CD4-positive, CD25-positive, alpha-beta regulatory T cell (primary cell): ENCODE measurements at places on chromosomes 16 and 17.
A peak's percentile ranks its signal among the peaks of the same experiment; 100 is the strongest.

DNA sequence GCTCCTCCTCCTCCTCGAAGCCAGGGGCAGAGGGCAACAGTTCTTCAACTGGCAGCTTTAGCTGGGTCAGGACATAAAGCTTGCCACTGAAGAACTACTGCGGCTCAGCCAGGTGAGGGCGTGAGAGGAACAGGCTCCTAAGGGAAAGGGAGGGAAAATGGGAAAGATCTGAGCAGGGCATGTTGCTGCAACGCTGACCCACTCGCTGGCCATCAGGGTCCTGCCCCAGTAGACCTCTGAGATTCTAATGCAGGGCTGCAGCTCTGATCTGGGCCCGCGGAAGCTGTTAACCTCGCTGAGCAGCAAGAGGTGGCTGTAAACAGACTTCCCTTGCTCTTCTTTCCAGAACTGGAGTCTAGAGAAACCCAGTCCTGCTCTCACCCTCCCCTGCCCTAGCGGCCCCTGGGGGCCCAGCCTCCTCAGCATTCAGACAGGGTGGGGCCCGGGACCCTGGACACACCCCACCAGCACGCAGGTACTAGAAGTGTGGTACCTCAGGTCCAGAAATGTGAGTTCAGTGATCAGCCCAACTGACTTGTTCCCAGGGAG is 3.8 kb upstream of the TLCD2 start:
- no peak for DNase-seq

GRCh38 chr16:67449739-67450138 is 18.8 kb downstream of the HSD11B2 start:
- DNase-seq: no peak

GRCh38 chr17:48499248-48499647 is 31.6 kb downstream of the HOXB1 start:
- DNase-seq: no peak

GRCh38 chr17:77933777-77934398 is 24.6 kb upstream of the TNRC6C start:
- DNase-seq: no peak

- DNase-seq: no peak
Observed at GRCh38 chr16:67881621-67882161, 3.0 kb upstream of the NRN1L start.

GRCh38 chr16:76164970-76165558 is 112.1 kb upstream of the CNTNAP4 start:
- no peak for DNase-seq

GRCh38 chr16:27326738-27327585 is 13.2 kb downstream of the IL4R start:
- peak; percentile 72 for DNase-seq

GRCh38 chr17:72417627-72418026 is 296.8 kb downstream of the SOX9 start:
- DNase-seq: no peak

- peak; percentile 48 for DNase-seq
Observed at GRCh38 chr16:79599837-79600637, 500 bp downstream of the MAF start.
